ENCODE measurements at places on chromosomes 6 and 20. TPM values are rescaled to one million over a fixed set of nuclear protein-coding genes. Genes with fewer than 3 reads are reported as not detected.
A peak's percentile ranks its signal among the peaks of the same experiment; 100 is the strongest.

DNA sequence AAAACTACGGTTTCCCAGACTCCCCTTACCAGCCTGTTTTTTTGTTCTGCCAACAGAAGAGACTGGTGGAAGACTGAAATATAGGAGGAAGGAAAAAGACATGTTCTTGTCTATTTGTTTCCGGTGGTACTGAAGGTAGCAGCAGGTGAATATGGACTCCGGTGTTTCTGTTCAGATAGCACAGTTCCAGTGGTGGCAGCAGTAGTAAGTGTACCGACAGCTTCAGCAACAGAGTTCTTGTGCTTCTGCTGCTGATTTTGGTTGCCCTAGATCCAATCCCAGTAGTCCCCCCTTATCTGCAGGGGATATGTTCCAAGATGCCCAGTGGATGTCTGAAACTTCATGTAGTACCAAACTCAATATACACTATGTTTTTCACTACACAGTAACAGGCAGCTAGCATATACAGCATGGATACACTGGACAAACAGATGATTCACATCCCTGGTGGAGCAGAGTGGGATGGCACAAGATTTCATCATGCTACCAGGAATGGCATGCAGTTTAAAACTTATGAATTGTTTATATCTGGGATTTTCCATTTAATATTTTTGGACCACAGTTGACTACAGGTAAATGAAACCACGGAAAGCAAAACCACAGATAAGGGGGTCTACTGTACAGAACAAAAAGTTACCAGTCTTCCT is 301.8 kb downstream of the BTBD9 start:
- DNase-seq, result peak; percentile 32

- peak; percentile 43 for DNase-seq
Observed at GRCh38 chr6:52243282-52243893, 912 bp downstream of the IL17F start.

Gene KIAA1755
- 0.37 TPM for polyA plus RNA-seq

GRCh38 chr6:106546691-106547414 is 82.4 kb downstream of the RTN4IP1 start:
- DNase-seq, result peak; percentile 94

DNA sequence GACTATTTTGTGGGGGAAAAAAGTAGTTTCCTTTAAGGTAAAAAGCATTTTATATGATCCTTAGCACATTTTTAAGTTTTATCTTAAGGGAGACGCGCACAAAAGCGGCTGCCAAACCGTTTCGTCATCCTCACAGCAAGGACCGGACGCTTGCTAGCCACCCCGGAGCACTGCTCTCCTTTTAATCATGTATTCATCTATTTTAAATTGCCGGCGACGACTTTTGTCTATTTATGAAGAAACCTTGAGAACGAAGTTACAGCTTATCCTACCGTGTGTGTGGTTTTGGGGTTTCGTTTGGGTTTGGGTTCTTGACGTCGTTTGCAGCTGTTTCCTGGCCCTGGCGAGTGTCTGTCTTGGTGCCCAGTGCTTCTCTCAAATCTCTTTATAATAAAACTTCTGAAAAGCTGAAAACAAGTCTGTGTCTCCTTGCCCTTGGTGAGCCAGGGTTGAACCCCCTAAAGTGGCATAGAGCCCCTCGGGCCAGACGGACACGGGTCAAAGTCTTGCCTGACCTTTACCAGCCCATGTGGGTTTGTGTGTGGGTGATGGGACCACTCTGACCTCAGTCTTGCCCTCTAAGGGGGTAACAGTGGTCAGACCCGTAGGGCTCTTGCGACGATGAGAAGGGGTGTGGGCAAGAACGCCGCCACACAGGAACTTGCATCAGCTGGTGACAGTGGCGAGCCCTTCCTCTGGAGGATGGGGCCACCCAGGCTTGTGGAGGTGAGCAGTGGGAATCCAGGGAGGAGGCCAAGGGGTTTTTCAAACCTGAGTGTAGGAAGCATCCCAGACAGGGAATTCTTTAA is 117.6 kb downstream of the JPH2 start:
- DNase-seq, result no peak

- peak; percentile 24 for DNase-seq
Observed at GRCh38 chr20:46970937-46971630, 76.4 kb downstream of the EYA2 start.

GRCh38 chr6:88975369-88975768 is 12.0 kb upstream of the RNGTT start:
- no peak for DNase-seq

- DNase-seq, result no peak
Observed at GRCh38 chr6:31911826-31912585, 10.1 kb upstream of the ZBTB12 start.

Gene ADGRF5
- 26.3 TPM for polyA plus RNA-seq

DNA sequence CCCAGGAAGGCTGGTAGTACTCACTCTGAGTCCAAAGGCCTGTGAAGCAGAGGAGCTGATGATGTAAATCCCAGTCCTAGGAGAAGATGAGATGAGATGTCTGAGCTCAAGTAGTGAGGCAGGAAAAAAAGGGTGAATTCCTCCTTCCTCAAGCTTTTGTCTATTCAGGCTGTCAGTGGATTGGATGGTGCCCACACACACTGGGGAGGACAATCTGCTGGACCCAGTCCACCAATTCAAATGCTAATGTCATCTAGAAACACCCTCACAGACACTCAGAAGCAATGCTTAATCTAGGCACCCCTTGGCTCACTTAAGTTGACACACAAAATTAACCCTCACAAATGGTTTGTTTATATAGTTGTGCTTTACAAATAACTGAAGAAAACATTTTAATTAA is 94.6 kb downstream of the CD109 start:
- no peak for DNase-seq

Gene TRERF1
- polyA plus RNA-seq, result 0.73 TPM

Gene JAG1
- 19.7 TPM for polyA plus RNA-seq

Gene CTCFL
- polyA plus RNA-seq, result not detected

DNA sequence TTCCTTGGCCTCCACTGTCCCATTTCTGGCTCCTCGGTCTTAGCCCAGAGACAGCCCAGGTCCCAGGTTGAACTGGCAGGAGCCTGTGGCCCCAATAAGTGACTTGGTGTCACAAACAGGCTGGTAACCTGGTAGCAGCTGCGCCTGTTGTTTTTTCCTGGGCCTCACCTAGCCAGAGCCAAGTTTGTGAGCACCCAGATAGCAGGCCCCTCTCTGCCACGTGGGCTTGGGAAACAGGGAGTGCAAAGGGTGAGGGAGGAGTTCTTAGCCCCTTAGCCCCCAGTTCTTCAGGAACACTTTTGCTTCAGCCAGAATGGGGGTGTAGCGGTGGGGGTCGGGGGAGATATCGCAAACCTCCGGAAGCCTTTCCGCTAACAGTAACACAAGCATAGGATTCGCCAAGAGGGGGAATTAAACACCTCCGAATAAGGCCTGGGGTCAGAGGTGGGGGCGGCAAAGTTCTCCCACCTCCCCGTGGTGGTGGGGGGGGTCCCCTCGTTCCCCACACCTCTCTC is 760 bp downstream of the C6orf132 start:
- DNase-seq, result no peak

DNA sequence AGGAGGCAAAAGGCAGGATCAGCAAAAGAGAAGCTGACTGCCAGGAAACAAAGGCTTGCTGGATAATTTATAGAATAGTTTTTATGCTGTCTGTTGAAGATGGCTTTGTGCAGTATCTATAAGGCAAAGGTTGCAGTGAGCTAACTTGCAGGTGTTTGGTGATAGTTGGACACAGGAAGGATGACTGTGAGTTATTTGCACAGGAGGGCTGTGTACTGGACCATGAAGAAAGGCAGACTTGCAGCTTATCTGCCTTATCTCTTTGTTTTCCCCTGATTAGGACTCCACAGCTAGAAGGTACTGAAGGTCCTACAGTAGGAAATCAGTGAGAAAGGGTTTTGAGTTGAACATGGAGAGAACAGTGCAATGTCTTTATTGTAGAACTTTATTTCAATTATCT is 2.1 kb downstream of the BTN1A1 start:
- no peak for DNase-seq

Gene SLC2A4RG
- 41.7 TPM for polyA plus RNA-seq

DNA sequence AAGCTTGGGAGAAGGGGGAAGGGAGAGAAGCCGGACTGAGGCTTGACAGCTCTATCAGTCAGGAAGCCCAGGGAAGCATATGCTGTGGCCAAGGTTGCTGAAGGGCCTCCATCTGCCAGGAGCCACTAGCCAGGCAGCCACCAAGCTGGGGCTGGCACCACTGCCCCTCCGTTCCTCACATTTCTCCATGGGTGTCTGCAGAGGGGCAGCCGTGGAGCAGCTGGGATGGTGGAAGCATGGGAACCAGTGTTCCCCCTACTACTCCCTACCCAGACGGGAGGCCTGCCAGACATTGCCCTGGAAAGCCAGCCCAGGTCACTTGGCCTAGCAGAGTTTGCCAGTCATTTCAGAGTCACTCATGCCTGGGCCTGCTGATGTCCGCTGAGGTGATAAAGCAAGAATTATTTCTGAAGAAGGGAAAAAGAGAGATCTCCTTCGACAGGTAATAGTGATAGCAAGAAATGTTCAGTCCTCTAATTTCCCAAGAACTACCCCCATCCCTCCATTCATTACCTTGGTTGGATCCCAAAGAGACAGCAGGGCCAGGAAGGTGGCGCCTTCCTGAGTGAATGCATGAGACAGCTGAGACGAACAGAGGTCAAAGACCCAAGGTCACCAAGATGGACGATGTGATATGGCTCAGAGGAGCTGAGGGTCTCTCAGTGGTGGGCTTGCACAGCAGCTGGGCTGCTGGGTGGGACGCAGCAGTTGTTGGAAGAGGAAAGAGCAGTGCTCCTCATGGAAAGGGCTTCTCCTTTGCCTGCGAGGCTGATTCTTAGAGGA is 21.9 kb downstream of the SNPH start:
- DNase-seq, result no peak

- no peak for DNase-seq
Observed at GRCh38 chr6:38375341-38375740, 264.4 kb downstream of the BTBD9 start.

Gene ENPP1
- polyA plus RNA-seq, result 0.36 TPM

Measured in endothelial cell of umbilical vein (primary cell).